ENCODE measurements at places on chromosomes 3 and 15.
A peak's percentile ranks its signal among the peaks of the same experiment; 100 is the strongest.

- no peak for DNase-seq
These were observed 26.5 kb downstream of the DUOX2 start for GRCh38 chr15:45087513-45087912.

- DNase-seq = no peak
These were observed 153.4 kb upstream of the THRB start for GRCh38 chr3:24648063-24648462.

GRCh38 chr3:30349507-30349906 lies 256.9 kb upstream of the TGFBR2 start:
- DNase-seq = no peak

DNA sequence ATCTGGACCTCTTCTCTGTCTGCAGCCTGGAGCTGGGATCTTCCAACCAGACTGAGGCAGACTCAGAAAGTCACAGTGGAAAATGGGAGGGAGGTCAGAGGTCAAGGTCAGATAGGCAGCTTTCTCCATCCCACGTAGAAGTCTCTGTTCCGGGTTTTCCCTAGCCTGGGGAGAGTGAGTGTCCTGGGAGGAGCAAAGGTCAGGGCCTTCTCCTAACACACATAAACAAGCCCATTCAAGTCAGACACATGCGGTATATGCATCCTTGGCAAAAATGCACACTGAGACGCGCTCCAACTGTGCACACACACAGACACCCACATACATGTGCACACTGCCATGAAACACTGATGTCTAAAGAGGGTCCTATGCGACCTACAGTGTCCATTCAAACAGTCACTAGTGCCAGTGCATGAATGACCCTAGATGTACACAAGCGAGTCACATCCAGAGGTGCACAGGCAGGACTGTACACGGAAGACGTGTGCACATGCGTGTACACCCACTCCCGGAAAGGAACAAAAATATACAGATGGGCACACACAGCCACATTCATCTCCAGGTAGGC lies 681 bp downstream of the TWF2 start:
- DNase-seq = no peak

DNA sequence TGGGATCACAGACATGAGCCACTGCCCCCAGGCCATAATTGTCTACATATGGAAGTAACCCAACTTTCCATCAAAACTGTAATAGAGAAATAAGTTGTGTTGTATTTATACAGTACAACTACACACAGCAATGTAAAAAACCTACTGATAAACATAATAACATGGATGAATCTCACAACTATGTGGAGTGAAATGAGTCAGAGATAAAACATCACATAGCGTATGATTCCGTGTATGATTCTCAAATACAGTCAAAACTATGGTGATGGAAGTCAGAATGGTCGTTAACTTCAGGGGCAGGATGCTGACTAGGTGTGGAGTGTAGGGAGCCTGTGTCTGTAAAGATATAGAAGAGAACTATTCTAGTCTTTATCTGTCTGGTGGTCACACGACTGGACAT lies 332.7 kb upstream of the SLCO3A1 start:
- DNase-seq = no peak

DNA sequence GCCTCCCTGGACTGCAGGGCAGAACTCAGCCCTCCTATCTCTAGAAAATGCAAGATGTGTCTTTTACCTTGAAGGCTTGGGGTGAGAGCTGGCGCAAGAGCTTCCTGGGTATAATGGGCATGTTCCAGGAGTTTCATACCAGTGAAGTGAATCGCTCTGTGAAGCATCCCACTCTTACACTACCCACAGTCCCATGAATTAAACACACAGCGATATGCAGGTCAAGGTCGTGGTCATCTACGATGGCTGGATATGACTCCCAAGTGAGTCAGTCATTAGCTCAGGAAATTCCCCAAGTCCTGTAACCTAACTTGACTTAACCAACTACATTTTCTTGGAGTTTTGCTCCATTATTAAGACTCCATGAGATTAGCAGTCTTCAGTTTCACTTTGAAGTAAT lies 439.7 kb downstream of the NTRK3 start:
- no peak for DNase-seq

- no peak for DNase-seq
These were observed 155.0 kb upstream of the SUCLG2 start for GRCh38 chr3:67809370-67809935.

DNA sequence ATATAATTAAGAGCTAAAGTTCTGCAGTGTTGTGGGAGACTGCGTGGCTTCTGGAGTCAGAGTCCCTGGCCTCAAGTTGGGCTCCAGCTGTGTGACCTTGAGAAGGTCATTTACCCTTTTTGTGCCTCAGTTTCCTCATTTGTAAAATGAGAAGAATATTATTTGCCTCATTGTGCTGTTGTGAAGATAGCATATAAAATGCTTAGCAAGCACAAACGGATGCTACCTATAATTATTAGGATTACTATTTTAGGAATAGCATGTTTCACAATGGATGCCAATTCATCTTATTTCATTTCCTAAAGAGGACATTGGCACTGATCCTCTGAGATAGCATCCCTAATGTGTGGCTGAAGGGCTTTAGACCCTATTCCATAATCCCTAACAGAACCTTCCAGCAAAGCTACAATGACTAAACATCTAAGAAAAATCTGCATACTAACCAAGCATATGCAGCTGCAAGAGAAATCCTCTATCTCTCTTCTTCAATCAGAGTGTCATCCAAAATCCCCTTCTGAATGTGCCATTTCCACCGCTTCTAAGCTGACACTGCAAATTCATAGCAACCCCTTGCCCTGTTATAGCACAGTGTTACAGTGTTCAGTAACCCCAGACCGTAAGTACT lies 148.3 kb downstream of the RBMS3 start:
- no peak for DNase-seq

- DNase-seq = no peak
These were observed 34.5 kb upstream of the VILL start for GRCh38 chr3:37955918-37956707.

GRCh38 chr3:113002679-113003078 lies 11.9 kb downstream of the GTPBP8 start:
- peak; percentile 59 for DNase-seq

DNA sequence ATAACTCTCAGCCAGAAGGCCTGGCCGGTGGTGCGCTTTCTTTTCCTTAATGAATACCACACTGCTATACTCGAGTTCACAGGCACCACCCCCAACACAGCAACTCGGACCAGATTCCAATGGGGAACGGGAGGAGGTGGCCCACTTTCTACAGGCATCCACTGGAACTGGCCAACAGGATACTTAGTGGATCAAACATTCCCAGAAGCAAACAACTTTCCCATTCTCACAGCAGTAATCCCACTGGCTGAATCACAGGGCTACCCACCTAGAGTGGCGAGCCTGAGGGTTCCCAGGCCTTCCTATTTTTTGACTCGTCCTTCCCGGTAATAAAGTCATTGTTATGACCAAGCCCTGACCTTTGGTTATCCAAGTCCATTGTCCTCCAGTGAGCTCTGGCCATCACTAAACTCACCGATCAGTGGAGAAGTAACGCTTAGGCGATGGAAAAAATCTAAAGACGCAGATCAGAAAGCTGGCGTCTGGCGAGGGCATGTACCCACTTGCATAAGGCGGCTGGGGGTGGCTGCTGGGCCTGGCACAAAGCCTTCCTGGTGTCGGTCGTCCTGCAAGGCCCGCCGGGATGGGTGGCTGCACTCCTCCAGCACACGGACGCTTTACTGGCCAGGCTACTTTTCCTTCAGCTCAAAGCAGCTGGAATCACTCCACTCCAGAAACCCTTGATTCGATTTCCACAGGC lies 1.2 kb downstream of the EOGT start:
- DNase-seq = no peak

- no peak for DNase-seq
These were observed 1126.7 kb downstream of the TUSC7 start for GRCh38 chr3:117836296-117836695.

DNA sequence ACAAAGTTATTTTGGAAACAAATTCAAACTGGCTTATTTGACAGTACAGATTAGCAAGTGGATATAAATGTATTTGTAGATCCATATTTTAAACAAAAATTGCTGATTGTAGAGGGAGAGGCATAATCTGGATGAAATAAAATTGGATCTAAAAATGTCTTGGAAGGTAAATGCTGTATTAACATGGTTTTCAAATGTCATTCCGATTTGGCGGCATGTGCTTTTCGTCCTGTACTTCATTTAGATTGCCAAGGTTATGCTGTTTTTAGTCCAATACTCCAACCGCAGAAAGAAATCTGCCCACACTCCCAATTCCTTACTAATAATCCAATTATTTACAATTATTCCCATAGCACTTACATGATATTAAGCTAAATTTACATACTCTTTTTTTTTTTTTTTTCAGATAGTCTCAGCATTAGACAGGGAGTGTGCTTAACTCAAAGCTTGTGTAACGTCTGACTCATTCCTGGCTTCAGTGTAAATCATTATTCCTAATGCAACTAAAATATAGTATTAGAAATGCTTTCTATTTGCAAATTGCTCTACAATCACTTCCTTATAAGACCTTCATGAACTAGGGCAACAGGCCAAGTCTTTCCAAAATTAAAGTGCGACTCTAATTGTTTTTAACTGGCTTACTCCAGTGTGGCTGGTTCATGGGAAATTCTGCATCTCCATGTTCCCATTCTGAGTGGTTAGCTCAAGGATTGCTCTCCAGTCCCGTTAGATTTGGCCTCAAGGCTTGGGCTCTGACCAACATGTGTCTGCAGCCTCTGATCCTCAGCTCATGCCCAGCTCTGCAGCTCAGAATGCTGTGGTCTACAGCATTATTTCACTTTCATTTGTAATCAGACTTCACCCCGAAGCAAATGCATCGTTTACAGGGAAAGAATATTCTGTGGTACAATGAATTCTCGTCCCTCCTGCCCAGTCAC lies 103.9 kb downstream of the FBN1 start:
- DNase-seq = no peak

DNA sequence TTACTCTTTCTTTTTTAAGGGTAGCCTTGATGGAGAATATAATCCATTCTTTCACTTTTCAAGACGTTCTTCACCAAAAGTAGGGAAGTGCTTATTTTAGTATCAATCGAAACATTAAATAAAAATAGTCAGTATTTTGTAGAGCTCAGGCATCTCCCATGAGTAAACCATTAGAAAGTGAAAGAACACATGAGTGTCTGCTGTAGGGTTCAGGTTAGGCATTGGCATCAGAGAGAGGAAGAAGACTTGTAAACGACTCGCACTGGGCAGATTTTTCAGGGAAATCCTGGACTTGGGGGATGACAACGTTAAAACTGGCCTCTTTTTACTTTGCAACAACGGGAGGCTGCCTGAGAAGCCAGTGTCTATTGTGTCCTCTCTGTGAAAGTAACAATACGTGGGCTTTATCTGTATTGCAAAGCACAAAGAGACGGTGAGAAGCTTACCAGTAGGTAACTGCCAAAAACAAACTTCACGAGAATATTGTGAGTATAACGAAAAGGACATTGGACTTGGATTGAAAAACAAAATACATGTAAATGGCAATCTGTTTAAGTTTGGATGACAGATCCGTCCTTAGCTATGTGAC lies 451.7 kb downstream of the PYDC2 start:
- DNase-seq = no peak

Data from CD4-positive, alpha-beta T cell treated with Interleukin-10 for 1 hour (primary cell).